ENCODE measurements at places on chromosomes 2 and 18.

DNA sequence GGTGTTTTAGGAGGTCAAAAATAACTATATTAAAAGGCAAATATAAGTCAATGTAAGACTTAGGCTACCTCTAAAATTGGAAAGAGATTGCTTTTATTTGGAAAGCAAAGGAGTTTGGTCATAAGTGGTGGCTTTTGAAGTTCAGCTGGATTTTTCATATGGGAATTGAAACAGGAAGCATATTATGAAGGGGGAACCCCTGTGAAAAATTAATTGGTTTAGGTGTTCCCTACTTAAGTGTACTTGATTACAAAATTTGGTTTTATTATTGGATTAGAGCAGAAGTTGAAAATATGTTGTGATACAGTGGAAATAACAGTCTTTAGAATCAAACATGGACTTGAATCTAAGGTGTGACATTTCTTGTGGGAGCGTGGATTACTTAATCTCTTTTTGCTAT lies 121.4 kb upstream of the TTC27 start:
- DNase-seq, result no peak

DNA sequence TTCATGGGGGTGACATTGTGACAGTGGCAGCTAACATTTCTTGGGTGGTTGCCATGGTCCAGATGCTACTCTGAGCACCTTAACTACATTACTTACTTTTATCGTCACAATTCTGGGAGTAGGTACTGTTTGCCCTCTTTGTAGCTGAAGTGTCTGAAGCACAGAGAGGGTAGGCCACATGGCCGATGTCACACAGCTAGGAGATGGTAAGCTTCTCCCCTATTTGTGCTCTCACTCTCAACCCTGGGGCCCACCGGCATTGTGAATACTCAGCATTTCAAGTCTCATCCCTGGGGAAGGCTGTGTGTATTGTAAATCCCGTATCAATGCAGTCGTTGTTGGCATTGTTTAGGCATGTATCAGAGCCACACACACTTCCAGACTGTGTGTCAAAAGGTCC lies 136.6 kb downstream of the ACOXL start:
- no peak for DNase-seq

DNA sequence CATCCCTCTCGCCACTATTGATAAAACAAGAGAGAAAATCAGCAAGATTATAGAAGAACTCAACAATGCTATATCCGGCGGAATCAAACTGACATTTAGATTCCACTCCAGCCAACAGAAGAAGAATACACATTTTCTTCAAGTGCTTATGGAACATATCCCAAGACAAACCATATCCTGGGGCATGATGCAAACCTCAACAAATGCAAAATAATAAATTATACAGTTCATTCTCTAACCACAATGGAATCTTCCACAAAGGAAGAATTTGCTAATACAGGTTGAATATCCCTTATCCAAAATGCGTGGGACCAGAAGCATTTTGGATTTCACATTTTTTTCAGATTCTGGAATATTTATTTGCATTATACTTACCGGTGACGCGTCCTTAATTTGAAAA lies 51.4 kb upstream of the YPEL5 start:
- DNase-seq, result no peak

DNA sequence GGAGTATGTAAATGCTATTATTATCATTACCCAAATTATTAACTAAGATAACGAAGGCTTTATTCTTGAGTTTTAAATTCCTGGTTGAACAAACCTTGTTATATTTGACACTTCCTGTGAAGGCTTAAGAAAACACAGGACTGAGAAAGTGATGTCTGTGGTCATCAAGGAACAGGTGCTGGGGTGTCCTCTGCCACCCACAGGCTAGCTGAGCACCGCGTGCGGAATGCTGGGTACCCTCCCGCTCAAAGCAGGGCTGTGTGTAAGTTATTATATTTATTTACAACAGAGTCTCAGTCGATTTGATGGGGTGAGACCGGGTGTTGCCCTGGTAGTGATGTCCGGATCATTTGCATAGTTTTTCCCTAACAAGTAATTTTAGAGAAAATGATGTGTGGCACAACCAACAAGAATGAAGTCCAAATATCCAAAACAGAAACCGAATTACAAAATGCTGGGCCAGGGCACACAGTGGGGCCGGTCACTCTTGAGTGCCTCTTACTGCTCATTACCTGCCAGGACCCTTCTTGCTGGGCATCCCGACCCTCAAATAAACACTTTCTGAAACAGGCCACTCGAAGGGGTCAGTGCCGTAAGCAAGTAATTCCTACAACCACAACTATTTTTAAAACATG lies 49.2 kb downstream of the TMEM18 start:
- no peak for DNase-seq

- no peak for DNase-seq
Observed at GRCh38 chr2:201781557-201782051, 871 bp upstream of the ALS2 start.

GRCh38 chr2:11698009-11698922 lies 28.3 kb upstream of the NTSR2 start:
- no peak for DNase-seq

DNA sequence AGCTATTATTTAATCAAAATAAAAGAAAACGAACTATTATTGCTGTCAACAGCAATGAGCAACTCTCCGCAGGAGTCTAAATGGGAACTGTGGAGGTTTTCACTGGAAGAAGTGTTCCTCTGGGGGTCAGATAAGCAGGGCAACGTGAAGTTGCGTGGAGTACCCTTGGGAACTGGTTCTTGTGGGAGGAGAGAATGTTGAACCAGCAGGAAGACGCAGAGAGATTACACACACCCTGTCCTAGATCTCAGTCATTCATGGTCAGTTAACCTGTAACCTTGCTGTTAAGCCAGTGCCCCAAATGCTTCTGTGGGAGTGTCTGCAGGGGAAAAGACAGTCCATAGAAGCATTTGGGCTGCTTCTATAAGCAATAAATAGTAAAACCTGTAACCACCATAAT lies 20.4 kb upstream of the CABLES1 start:
- no peak for DNase-seq

GRCh38 chr2:69687971-69688611 lies 44.6 kb upstream of the AAK1 start:
- DNase-seq, result no peak

DNA sequence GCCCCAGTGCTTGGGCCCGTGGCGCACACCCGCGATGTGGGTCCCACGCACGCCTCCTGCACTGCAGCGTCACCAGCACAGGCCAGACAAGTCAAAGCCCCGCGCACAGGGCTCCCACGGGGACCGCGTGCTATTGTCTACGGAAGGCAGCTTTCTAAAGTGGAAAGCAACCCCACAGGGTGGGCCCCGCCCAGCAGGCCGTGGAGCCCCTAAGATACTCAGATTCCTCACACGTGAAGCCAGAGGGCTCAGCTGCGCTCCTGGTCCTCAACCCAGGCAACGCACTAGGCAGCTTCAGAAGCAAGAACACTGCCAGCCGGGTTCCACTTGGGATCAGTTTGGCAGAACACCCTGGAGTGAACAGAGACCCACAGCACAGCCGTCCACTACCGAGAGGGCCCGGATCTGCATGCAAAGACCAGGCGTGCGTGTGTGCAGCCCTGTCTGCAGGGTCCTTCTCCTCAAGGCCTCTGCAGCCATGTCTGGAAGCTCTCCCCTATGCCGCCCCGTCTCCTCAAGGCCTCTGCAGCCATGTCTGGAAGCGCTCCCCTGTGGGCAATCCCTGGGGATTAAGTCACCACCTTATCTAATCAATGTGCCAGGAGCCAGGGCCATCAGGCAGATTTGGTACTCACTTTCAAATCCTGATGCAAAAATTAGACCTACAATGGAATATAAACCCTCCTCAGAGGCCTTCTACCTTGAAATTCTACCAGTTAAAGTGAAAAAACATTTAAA lies 231.3 kb downstream of the HDAC4 start:
- no peak for DNase-seq

DNA sequence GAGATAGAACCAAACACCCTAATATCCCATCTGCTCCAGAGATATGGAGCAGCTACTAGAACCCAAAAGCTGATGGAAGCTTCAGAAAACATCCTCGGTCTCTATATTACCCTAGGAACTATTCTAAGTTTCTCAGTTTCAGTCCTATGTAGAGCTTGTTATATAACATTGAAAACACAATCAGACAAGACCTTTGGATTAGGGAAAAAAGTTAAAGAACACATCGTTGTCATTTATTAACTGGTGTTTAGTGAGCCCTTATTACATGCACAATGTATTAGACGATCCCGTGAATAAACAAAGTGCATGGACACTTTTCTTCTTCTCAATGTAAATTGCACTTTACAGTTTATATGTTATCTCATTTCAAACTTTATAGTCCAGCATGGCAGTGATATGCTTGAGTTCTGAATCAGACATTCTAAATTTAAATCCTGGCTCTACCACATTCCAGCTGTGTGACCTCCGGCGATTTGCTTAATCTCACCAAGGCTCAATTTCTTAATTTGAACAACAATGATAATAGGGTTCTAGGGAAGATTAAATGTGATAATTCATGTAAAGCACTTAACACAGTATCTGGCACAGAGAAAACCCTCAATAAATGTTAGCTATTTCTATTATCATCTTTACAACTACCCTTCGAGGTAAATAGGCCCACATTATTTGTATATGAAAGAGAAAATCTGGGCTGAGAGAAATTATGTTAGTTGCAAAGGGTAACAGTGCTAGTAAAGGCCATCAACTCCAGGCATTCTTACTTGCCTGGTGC lies 83.6 kb upstream of the PIK3C3 start:
- DNase-seq, result no peak

DNA sequence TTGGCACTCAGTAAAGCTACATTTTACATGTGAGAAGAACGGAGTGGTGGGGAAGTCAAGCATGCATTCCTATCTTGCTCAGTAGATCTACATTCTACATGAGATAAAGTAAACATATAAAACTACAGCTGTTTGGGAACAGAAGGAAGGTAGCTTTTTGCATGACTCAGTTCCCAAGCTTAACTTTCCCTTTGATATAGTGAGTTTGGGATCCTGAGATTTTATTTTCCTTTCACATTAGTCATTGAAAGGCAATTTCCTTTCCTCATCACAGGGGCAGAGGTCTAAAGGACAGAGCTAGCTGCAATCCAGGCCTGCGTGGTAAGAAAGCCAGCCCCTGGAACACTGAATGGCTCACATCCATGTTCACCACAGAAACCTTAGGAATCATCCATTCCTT lies 257.2 kb downstream of the SRBD1 start:
- DNase-seq, result no peak

DNA sequence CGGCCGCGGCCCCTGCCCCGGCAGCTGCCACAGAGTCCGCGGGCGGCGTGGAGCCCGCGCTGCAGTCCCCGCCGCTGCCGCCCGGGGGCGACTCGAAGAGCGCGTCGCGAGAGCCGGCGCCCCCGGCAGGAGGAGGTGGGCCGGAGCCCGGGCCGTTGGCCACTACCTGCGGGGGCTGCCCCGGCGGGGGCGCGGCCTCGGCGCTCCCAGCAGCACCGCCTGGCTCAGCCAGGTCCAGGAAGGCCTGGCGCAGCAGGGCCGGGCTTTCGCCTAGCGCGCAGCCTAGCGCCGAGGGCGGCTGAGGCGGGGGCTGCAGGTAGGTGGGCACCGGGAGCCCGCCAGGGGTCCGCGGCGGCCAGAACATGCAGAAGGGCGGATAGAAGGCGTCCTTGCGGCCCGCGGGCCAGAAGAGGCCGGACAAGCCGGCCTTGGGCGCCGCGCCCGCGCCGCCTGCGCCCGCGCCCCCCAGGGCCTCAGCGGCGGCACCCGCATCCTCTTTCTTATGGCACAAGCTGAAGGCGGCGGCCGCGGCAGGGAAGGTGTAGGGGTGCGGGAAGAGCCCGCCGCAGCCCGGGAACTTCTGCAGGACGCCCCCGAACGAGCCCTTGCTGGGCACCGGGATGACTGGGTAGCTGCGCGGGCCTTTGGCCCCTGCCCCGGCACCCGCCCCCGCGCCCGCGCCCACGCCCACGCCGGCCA lies 3.9 kb downstream of the SKOR2 start:
- no peak for DNase-seq

DNA sequence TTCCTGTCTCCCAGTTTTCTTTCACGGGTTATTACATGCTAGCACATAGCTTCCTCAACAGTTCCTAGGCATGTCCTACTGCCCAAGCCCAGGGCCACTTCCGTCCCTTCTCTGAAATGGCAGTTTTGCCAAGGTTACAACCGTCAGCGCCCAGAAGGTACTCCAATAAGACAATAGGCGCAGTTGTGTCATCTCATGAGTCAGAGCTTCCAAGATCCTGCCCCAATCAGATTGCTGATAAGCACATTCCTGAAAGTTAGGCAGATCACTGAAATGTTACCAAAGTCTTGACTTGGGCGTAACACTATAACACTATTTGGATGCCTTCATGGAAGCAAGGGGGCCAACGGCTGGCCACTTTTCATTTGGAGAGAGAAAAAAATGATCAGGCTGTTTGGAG lies 34.2 kb downstream of the GKN2 start:
- DNase-seq, result no peak
